ENCODE measurements at places on chromosomes 1 and 21.

DNA sequence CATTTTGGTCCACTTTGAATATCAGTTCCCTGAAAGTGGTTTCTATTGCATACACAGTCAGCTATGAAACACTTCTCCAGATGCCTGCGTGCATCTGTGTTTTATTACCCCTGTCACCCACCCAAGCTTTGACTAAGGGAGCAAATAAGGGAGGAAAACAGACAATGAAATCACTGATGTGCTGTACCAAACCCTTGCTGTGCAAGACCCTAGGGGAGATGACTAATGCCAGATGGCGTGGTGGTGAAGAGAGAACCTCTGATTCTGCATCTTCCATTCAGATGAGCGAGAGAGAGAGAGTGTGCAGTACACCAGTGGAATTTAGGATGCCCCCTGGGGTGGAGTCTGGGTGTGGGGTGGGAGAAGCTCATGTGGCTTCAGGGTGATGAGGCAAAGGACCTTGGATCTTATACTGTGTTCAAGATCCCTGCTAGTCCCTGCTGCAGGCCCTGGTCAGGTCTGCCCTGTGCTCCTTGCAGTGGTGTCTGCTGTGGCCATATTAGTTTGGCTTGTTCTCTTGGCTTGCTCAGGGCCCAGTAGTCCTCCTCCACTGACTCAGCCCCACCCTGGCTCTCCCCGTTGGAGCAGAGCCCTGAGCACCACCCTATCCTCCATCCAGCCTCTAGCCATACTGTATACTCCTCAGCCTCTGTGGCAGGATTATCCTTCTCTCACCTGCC is 18.5 kb downstream of the CLCA1 start:
- peak; percentile 69 for DNase-seq

- DNase-seq: no peak
Observed at GRCh38 chr1:197285526-197286205, 17.6 kb downstream of the CRB1 start.

DNA sequence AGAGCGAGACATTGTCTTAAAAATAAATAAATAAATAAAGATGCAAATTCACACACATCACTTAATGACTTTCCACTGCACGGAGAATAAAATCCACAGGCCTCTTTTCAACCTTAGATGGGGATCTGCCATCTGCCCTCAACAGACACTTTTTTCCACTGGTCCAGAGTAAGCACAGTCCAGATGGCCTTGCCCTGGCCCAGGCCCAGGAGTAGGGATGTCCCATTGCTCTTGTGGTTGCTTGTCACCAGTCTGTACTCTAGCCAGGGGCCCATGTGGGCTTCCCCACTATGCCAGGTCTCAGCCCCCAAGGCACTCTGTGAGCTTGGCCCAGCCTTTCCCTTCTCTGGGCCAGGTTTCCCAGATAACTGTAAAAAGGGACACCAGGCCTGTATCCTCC is 17.4 kb downstream of the PLOD1 start:
- no peak for DNase-seq

DNA sequence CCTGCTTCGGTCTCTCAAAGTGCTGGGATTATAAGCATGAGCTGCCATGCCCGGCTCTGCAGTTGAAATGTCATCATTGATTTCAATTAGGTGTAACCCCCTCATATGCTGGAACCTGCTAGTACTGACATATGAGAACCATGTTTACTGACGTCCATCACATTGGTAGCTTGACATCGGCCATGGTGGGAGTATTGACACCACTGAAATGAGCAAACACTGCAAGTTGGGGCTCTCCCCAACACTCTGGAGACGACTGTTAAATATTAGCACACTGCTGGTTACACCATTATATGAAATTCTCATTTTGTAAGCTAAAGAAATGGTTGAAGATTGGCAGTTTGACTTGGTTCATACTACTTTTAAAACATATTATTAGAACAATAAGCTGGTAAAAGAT is 63.7 kb downstream of the CNST start:
- DNase-seq: no peak

DNA sequence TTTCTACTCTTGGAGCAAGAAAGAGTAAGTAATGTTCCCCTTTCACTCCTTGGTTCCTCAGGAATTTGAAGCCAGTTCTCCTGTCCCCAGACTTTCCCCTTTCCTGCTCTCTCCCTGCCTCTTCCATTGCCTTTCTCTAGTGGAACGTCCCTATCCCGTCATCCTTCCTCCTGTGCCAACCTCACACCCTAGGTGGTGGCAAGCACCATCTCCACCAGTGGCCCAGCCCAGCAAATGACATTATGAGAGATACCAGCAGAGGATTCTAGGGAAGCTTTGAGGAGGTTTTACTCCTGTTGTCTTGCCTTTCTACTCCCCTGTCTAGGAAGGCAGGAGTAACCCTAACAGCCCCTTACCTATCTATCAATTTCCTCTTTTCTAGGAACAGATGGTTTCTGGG is 8.1 kb upstream of the TACSTD2 start:
- DNase-seq: no peak

DNA sequence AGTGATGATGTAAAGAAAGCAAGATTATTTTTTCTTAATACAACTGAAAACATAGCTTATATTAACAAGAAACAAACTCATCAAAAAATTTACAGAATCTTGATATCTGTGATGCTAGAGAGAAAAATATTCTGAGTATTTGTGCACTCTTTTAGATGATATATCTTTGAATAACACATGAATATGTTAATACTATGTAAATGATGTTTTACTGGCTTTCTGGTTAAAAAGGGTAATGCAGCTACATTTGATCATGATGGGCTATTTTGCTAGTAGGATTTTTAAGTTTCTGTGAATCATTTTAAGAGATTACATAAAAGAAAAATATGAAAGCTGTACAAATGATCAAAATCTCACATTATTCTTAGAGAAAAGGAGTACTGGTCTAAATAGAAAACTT is 114.5 kb downstream of the GRIK1 start:
- no peak for DNase-seq

DNA sequence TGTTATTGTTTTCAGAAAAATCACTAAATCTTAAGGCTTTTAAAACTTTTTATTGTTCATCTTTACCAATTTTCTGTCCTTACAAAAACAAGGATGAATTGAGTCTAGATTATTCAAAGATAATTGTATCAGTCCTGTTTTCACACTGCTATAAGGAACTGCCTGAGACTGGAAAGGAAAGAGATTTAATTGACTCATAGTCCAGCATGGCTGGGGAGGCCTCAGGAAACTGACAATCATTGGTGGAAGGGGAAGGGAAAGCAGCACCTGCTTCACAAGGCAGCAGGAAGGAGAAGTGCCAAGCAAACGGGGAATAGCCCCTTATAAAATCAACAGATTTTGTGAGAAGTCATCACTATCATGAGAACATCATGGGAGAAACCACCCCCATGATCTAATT is 455.6 kb upstream of the ZP4 start:
- DNase-seq: no peak

DNA sequence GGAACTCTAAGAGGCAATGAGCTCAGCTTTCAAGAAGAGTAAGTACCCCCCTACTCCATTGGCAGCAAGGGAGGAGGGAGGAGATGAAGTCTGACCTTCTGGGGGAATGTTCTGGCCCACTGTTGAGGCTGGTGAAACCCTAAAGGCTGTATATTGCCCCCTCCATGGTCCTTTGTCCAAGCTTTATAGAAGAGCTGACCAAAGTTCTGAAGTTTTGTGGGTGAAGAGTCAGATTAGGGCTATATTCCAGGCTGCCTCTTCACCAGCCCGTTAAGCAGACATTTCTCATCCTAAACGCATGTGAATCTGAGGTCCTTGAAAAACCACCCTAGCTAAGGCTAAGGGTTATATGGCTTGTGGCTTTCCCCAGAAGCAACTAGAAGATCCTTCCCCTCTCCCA is 1.4 kb downstream of the C1orf94 start:
- no peak for DNase-seq

GRCh38 chr1:161864577-161864976 is 98.5 kb downstream of the ATF6 start:
- DNase-seq: no peak

GRCh38 chr1:27527223-27527889 is 37.4 kb upstream of the WASF2 start:
- DNase-seq: no peak

DNA sequence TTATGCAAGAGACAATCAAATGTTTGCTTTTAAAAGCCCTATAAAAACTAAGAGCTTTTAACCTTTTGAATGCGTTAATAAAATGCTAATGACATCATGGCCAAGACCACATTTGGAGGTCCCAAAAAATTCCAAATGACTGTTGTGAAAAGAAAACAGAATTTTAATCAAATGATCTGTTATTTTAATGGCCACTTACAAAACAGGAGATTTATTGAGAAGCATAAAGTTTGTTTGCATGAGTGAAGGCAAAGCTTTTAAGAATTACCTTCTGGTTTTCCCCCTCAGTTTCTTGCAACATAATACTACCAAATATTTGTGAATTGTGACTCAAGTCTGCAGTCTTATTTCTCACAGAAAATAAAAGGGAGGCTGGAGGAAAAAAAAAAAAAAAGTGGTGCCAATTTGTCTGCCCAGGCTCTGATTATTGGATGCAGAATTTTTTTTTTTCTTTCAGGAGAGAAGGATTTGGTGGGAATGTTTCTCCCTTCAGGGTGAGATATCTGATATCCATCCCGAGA is 60.7 kb downstream of the GORAB start:
- no peak for DNase-seq

DNA sequence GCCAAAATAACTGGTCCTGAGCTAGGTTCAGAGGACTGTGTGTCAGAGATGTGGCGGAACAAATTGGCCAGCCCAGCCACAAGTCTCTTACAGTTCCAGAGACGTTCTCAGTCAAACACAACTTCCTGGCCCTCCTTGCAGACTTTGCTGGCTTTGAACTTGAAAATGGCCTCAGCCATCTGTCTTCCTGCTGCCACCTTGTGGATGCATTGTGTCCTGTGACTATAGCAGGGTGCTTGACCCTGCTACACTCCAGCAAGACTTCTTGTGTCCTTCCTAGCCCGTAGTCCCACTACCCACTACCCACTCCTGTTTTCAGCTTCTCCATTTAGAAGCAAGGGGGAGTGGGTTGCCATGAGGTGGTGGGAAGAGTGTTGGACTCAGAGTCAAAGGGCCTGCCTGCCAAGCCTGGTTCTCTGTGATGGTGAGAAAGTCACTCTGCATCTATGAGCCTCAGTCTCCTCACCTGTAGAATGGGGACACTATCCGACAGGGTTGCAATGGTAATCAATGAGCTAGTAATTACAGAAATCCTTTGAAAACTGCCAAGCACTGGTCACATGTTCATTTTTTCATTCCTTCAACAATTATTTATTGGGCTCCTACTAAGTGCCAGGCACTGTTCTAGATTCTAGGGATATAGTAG is 109.9 kb downstream of the IGSF21 start:
- no peak for DNase-seq

DNA sequence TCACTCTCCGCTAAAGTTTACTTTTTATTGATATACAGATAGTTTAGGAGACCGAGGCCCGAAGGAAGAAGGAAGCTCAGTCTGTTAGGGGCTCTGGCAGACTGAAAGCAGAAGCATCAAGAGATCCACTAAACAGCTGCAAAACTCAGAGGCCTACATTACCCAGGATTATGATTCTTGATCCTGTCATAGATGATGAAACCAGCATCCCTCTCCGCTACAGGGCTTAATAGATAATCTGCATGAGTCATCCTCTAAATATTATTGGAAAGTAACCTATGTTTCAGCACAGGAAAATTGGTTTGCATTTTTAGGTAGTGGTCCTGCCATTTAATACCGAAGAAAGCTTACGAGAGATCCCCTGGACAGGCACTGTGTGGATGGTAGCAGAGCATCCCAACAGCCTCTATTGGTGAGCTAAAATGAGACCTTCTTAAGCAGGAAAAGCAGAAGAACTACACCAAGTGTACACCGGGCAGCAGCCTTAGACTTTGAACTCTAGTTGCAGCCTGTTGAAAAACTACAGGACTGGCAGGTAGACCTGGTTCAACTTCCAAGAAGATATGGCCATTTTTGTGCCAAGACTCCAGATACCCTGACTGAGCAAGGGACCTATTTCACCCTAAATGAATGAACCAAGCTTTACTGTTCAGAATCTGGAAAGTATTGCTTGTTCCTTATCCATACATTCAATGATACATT is 6.8 kb downstream of the CASQ2 start:
- no peak for DNase-seq

DNA sequence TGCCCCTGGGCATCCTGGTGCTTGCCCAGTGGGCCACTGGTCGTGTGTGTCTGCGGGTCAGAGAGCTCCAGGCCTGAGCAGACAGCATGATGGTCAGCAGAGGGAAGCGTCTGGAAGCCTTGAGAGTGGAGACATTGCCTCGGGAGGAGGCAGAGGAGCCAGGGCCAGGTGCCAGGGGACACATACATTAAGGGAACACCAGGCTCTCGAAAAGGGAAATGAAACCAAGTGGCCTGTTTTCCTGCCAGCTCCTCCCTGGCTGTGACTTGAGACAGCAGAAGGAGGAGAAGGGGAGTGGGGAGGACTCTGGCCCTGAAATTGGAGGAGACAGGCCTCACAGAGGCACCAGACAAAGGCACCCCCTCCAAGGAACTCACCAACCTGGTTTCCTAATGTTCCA is 62.4 kb upstream of the LRP8 start:
- no peak for DNase-seq

Measured in AG04449 (cell line).